ENCODE measurements at places on chromosomes 7 and 10.

DNA sequence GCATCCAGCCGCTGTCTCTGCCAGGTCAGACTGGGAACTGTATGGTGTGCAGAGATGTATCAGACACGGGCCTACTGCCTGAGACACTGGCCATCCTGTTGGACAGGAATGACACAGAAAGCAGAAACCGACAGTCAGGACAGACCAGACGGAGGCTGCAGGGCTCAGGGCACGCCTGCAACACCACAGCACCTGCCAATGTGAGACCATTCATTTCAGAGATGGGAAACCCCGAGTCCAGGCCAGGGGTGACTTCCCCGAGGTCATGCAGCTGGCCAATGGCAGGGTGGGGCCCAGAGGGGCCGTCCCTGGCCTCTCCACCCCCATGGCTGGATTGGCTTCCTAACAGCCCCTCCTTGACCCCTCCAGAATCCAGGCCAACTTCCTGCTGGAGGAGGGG lies 34.7 kb downstream of the GRID1 start:
- no peak for DNase-seq

DNA sequence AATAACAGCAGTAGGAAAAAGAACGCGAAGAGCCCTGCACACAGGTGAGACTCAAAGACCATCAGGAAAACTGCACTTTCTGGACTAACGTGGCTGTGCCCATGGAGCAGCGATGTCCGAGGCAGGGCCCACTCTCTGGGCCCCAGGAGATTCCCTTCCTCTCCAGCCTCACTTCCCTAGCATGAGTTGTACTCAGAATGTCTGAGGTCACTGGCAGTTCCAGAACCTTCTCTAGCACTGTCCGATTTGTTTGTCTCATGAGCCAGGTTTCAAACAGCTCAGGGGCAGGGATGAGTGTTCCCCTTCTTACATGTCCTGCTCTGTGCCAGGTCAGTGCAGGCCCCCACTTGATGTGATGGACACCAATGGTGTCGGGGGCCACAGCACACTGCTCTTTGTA lies 484.2 kb downstream of the PTPRN2 start:
- no peak for DNase-seq

GRCh38 chr7:75663302-75663907 lies 75.3 kb downstream of the HIP1 start:
- DNase-seq: no peak

GRCh38 chr7:93958216-93958615 lies 36.7 kb downstream of the GNG11 start:
- no peak for DNase-seq

DNA sequence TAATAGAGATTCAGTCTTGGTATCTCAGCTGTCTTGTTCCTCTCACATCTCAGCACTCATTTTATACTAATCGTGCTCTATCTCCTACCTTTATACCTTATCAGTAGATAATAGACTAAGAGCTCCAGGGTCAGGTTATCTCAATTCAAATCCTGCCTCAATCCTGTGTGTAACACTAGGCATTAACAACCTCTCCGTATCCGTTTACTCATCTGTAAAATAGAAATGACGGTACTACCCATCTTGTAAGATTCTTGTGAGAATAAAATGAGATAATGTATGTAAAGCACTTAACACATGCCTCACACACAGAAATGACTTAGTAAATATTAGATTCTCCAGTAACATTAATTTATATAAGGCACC lies 622 bp upstream of the P4HA1 start:
- no peak for DNase-seq

- DNase-seq: no peak
Measured at GRCh38 chr7:157791261-157791660, 454.5 kb downstream of the DNAJB6 start.

DNA sequence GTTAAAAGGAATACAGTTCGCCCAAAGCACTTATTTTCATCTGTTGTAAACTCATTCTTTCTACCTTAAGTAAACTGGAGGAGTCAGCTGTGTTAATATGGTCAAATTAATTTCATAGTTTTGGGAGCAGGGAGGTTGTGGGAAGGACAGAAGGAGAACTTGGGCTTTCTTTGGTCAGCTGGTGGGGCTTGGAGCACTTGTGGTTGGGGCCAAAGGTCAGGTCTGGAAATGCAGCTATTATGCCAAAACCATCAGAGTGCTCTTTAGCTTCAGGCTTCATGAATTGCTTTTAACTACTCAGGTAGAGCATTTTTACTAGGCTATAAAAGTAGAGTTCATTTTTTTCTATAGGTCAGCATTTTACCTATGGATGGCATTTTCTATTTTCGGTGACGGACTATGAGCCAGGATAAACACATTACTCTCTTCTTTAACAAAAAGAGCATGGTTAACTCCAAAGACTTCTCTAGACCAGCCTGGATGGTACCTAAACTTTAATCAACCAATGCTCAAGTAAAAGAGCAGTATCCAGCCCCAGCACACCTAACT lies 30.0 kb downstream of the STEAP4 start:
- no peak for DNase-seq
